ENCODE measurements at places on chromosomes 12 and 14. TPM values are rescaled to one million over a fixed set of nuclear protein-coding genes. Genes with fewer than 3 reads are reported as not detected.

KLHL33 gene
- total RNA-seq: not detected

DNA sequence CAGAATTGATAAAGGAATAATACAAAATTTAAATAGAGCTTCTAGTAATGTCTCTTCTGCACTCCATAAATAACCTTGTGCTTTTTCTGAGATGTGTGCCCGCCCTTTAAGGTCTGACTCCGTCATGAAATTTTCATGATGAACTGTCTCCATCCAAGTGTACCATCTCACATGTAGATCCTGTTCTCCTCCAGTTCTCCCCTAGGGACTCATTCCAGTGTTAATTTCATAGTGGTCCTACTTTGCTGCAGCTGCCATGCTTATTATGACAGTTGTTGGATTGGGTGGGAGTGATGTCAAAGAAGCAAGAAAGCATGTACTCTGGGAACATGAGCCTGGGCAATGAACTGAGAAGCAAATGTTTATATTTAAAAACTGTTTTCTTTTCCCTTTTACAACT is 442.5 kb upstream of the PDE3A start:
- no peak for DNase-seq

SYCP3 gene
- total RNA-seq: not detected

TEX52 gene
- not detected for total RNA-seq

LRRC43 gene
- total RNA-seq: not detected

DNA sequence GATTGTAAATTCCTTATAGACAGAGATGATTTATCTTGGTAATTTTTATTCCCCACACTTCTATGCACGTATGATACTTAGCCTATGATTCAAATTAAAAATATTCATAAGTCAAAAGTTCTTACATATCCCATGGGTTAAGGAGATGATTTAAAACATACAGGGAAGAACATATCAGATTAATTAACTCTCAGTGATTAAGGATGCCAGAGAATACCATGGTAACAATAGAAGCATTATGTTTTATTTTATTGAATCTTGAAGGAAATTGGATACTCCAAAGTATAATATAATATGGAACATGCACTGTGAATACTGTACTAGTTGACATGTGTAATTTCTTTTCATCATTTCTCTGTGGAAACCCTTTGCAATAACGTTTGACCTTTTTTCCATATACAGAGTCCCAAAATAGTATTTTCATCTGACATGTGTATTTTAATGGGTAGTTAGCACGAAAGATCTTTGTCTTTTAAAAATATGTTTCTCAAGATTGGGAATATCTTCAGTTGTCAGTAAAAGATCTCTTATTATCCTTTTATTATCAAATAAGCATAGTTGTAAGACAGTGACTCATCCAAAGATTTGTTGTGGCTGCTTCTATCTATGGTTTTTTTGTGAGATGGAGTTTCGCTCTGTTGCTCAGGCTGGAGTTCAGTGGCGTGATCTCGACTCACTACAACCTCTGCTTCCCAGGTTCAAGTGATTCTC is 166.7 kb downstream of the RAD51B start:
- DNase-seq: no peak

Measured in MG63 (cell line).